ENCODE measurements at places on chromosomes 2 and 18.

DNA sequence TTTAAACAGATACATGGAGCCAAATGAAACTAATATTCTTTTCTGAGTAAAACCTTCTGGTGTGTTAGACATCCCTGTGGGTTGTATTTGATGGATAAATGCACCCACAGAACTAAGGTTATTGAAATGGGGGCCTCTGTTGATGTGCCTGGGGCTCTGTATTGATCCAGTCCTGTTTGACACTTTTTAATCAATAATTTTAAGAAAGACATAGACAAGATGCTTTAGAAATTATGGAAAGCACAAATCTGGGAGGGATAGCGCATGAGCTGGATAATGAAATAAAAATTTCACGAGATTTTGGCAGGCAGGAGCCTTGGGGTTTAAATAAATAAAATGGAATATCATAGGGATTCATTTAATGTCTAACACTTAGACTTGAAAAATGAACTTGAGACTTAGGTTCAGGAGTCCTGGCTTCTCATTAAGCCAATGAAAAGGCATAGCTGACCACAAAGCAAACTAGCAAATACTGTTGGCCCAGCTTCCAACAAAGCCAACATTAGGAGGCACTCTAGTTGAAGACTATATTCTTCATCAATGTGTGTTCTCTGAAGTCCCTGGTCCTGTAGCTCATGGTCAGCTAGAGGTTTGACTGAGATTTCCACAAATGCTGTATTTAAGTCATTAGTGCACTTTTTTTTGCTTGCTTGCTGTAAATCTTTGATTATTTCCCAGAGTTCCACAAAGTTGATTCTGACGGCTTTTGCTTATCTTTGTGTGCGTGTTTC is 64.2 kb upstream of the SH3RF3 start:
- DNase-seq = no peak

DNA sequence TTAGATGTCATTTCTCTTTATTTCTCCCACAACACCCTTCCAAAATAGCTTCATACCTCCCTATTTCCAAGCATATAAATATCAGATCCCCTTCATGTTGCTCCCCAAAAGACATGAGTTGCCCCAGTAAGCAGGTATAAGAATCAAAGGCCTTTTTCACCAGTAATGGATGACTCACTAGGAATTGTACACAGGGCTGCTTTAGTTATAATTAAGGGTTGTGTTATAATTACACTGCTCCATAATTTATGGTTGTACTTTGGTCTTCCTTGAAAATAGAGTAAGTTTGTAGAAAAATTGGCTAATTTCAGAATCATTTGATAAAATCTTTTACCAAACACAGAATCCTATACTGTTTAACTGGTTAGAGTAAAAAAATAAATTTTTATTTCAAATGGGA is 8.8 kb upstream of the AQP4 start:
- no peak for DNase-seq

- DNase-seq = no peak
Observed at GRCh38 chr2:238320648-238321281, 447 bp downstream of the TRAF3IP1 start.

DNA sequence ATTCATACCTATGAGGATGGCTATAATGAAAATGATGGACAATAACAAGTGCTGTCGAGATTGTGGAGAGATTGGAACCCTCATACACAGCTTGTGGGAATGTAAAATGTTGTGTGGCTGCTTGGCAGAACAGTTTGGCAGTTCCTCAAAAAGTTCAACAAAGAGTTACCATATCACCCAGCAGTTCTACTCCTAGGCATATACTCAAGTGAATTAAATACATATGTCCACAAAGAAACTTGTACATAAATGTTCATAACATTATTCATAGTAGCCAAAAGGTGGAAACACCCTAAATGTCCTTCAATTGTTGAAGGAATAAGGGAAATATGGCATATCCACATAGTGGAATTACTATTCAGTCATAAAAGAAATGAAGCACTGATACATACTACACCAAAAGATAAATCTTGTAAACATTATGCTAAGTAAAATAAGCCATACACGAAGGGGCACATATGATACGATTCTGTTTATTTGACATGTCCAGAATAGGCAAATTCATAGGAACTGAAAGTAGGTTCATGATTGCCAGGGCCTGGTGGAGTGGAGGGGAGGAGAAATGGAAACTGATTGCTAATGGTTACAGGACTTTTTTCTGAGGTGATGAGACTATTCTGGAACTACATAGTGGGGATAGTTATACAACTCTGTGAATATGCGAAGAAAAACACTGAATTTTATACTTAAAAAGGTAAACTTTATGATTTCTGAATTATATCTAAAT is 92.1 kb downstream of the ADAM23 start:
- no peak for DNase-seq

GRCh38 chr2:46615986-46616485 is 136.7 kb downstream of the TMEM247 start:
- DNase-seq = peak; percentile 14

- no peak for DNase-seq
Observed at GRCh38 chr2:3532941-3533340, 13.6 kb upstream of the ADI1 start.

DNA sequence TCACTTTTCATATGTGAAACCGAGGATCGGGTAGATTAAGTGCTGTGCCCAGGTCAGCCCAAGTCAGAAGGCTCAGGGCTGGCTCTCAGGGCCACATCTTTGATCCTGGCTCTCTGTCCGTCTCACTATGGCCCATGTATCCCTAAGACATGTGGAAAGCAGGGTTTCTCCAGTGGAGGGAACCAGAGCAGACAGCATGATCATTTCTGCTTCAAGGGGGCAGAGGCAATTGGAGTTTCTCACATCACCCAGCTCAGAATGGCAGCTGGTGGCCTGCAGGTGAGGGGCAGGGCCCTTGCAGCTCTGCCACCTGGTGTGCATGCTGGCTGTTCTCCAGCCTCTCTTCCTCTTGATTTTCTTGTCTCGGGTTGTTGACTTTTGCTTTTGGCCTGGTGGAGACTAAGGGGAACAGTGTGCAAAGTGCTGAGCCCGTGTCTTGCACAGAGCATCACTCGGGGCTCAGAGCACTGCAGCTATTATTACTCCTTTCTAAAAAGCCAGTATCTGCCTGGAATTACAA is 27.0 kb downstream of the LDLRAD4 start:
- DNase-seq = no peak

DNA sequence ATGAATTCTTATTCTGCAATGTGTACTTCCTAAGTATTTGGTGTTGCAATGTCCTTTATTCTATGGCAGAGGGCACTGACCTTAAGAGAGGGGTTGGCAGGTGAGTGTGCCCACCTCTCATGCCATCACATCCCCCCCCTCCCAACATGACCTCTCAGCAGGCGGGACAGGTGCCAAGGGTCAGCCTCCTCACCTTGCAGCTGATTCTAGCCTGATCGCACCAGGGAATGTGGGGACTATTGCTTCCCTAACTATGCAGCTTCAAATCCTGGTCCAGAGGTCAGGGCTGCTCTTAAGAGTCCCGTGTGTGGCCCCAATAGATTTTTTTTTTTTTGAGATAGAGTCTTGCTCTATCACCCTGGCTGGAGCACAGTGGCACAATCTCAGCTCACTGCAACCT is 9.5 kb downstream of the HJURP start:
- no peak for DNase-seq

GRCh38 chr2:239012228-239012627 is 164.3 kb downstream of the TWIST2 start:
- no peak for DNase-seq

GRCh38 chr2:181891258-181891965 is at the start of gene ITPRID2:
Gene ITPRID2 (plus strand): TSS chr2:181891730. CDS start chr2:181892067, 337 bp downstream.
- peak; percentile 86 for DNase-seq

GRCh38 chr2:8367833-8368232 is 314.0 kb upstream of the ID2 start:
- no peak for DNase-seq

DNA sequence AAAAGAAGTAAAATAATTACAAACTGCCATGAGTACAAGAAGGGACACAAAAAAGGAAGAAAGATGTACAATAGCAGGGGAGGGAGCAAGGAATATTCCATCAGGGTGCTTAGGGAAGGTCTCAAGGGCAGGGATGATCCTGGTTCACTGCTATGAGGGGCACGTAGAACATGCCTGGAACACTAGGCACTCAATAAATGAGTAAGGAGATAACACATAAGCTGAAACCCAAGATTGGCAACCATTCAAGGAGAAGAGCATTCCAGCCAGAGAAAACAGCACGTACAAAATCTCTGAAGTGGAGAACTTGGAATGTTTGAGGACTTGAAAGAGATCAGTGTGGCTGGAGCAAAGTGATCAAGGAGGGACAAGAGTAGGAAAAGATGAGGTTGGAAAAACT is 103.2 kb downstream of the FAM161A start:
- no peak for DNase-seq
